Non-pigmented ciliary epithelial cell (primary cell): ENCODE measurements at places on chromosomes 3 and 15.

DNA sequence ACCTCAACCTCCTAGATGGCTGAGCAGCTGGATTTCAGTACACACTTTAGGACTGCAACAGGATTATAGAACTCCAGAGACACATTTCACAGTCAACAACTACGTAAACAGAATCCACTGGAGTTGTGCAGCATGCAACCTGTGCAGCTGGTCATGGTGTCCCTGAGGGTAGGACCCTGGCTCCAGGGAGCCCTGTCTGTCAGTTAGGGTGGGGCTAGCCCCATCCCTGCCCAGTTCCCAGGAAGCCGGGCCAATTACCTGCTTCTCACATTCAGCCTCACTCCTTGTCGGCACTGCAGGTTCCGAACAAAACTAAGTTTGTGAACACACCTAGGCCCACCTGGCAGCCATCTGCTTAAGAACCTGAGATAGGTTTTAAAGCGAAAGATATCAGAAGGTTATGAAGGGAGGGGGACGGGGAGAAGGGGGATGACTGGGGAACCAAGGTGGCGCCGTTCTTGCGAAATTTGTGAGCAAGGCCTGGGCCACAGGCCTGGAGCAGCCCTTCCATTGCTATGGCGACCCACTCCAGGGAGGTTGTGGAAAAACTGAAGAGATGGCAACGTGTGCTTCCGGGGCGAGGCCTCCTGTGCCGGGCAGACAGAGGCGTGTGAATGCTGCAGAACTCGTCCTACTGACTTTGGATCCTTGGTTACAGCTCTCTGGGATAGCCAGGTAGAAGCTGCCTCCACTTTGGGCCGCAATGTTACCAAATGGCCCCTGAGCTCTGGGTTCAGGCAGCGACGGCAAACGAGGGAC is 25.3 kb downstream of the ACSBG1 start:
- DNase-seq: no peak

DNA sequence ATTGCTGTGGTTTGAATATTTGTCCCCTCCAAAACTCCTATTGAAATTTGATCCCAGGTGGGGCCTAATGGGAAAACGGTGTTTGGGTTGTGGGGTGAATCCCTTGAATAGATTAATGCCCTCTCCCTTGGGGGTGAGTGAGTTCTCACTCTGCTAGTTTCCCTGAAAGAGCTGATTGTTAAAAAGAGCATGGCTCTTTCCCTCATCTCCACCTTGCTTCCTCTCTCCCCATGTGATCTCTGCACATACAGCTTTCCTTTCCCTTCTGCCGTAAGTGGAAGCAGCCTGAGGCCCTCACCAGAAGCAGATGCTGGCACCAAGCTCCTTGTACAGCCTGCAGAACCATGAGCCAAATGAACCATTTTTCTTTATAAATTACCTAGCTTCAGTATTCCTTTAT is 394.9 kb upstream of the WNT5A start:
- no peak for DNase-seq

DNA sequence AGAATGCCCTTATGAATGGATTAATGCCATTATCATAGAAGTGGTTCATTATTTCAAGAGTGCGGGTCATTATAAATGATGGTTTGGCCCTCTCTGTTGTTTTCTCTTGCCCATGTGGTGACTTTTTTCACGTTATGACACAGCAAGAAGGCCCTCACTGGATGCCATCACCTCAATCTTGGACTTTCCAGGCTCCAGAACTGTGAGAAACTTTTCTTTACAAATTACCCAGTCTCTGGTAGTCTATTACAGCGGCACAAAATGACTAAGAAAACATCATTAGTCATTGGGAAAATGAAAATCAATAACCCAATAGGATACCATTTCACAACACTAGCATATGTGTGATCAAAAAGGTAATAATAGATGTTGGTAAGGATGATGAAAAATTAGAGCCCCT is 119.0 kb upstream of the LPP start:
- DNase-seq: no peak

GRCh38 chr3:21919383-21919782 is 168.4 kb upstream of the ZNF385D start:
- no peak for DNase-seq

GRCh38 chr3:128410669-128411573 is 55.8 kb downstream of the DNAJB8 start:
- DNase-seq: no peak

- DNase-seq: no peak
These were observed 141.5 kb downstream of the USP13 start for GRCh38 chr3:179794355-179794754.

DNA sequence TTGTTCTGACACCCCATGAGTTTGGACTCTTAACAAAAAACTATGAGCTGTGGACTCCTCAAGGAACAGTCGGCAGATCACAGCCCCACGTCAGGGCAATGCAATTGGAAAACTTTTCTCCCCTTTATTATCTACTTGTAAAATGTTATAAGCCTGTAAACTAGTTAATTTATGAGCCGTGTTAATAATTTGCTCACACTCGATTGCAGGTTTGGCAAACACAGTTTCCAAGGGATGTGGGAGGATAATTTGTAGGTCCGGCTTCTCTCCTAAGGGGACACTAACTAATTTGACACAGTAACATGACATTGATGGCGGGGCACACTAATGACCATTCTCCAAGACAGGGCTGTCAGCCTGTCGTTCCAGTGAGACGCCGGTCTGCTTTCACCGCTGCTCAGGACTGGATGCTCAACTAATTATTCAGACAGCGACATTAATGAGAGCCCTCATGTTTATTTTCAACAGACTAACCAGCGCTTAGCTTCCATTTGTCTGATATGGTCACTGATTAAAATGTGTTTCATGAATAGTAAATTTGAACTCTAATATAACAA is 222.1 kb downstream of the FOXP1 start:
- no peak for DNase-seq

DNA sequence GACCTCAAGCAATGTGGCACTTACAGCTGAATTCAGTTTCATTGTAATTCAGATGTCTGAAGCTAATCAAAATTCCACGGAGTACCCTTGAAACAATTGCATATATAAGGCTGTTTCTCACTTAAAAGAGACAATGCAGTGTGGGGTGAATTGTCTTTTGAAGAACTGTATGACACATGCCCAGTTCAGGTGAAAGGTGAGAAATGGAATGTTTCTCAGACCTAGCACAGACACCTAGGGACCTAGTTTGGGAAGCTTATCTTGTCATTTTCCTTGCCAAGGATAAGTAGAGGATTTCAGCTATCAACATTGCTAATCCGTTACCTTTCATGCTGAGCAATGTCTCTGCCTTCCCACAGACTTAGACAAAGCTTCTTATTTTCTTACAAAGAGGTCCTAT is 36.3 kb downstream of the MBNL1 start:
- no peak for DNase-seq

DNA sequence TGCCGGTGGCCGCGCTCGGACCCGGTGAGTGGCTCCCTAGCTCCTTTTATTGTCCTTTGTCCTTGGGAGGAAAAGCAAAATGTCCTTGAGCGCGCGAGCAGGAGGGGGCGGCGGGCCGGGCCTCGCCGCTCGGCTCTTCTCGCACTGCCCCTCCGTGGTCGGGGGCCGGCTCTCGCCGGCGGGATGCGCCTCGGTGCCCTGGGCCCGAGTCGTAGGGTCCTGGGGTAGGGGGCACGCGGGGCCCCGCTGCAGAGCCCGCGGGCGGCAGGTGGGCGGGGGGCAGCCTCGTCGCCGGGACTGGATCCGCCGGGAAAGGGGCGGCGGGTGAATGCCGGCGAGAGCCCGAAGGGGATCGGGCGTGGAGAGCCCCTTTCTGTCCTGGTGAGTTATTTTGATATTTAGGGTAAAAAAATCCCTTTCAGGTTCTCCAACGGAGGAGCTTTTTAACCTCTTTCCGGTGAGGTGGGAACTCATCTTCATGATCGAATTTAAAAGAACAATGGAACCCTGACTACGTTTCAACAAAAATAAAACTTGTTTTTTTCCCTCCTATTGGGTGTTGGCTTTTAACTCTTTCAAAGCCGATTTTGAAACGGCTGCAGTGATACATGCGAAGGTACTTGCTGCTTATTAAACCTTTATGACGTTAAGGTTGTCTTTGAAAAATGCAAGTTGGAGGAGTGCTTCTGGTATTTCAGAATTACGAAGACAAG is 16.8 kb upstream of the CHD2 start:
- no peak for DNase-seq

DNA sequence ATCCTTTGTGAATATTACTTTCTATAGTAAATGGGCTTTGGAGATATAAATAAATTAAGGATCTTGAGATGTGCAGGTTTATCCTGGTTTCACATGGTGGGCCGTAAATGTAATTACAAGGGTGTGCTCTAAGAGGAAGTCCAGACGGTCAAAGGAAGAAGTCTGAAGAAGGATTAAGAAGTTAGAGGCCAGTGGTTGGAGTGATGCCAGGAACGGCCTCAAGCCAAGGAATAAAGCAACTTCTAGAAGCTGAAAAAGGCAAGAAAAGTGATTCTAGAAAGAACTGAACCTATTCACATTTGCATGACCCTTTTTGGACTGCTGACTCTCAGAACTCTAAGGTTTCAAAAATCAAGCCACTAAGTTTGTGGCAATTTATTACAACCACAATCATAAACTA is 981.3 kb upstream of the ALCAM start:
- DNase-seq: no peak

DNA sequence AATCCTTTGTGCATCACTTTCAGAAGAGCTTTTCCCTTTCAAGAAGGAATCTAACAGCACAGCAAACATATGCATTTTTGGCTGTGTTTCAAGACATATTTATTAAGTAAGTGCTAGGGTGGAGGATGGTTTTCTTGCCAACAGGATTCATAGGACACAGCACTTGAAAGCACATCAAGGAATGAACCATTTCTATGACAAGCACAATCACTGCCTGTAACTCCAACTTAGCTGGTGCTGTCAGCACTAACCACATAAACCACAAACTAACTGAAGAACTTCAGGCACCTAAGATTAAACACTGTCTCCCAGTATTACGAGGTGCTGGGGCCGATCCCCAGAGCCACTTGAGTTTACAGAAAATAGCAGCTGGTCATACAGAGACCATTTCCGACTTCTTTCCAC is 35.4 kb upstream of the SPRED1 start:
- DNase-seq: no peak

GRCh38 chr3:60277361-60277800 is 973.9 kb downstream of the FHIT start:
- DNase-seq: no peak

GRCh38 chr3:118938183-118938961 is 96.3 kb downstream of the IGSF11 start:
- no peak for DNase-seq

- no peak for DNase-seq
These were observed 1.7 kb downstream of the SEMA3G start for GRCh38 chr3:52443268-52443610.

GRCh38 chr3:10366651-10367101 is 45.8 kb upstream of the SEC13 start:
- peak; percentile 97 for DNase-seq

DNA sequence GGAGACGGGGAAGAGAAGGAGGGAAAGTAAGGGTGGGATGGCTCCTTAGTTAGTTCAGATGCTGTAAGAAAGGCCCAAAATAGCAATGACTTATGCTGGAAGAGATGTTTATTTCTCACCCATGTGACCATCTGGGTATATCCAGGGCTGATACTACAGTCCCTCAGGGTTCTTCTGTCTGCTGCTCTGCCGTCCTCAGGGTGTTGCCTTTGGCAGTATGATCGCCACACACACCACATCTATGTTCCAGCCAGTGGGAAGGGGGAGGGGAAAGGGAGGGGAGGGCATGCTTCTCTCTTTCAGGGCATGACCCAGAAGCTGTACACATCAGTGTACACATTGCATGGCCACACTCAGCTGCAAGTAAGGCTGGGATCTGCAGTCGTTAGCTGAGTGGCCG is 10.2 kb downstream of the CD276 start:
- no peak for DNase-seq

DNA sequence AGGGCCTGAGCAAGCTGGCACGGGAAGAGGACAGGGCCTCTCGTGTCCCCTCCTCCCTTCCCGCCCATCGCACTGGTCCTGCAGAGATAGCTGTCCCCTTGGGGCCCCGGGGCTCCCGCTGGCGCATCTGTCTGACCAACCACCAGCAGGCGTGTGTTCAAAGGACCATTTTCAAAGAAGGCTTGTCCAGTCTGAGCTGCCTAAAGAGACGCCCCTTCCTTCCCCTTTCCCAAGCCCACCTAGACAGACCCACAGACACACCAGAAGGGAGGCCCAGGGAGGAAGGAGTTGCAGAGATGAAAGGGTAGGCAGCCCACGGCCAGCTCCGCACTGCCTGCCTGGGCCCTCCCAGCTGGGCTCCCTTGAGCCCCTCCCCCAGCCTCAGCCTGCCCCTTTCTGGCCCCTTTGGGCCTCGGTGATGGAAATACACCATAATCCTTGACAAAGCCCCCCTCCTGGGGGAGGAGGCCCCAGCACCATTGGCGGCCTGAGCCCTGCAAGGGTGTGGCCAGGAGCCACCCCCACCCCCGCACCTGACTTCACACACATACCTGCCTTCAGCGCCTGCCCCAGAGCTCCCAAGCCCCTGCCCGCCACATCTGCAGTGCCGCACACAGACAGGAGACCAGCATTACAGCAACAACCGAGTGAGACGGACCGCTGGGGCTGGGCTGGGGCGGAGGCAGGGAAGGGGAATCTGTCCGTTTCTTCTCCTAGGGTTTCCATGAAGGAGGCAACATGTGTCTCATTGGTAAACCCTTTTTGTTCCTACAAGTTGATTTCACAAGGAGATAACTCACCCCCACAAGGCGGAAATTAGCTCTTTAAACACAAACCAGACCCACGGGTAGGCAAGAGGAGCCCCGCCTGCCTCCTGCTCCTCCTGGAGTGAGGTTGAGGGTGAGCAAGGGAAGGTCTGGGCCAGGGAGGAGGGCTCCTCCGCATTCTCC is at the start of gene STRA6:
Gene STRA6, minus strand, starts transcription at position 336 of the 950 bp plus-strand sequence. CDS start 520 bp downstream, outside the sequence.
- no peak for DNase-seq

DNA sequence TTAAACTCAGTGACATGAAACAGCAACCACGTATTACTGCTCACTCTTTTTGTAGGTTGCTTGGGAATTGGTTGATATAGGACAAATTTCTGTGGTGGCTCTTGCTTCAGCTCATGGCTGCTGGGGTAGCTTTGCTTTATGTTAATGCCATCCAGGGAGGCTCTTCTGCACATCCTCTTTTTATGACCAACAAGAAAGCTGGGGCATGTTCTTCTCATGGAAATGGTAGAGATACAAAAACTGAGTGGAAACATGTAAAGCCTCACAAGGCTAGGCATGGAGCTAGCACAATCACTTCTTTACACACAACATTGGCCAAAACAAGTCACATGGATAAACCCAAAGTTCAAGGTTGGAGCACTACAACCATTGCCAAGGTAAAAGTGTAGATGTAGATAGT is 176.8 kb downstream of the NECTIN3 start:
- no peak for DNase-seq

DNA sequence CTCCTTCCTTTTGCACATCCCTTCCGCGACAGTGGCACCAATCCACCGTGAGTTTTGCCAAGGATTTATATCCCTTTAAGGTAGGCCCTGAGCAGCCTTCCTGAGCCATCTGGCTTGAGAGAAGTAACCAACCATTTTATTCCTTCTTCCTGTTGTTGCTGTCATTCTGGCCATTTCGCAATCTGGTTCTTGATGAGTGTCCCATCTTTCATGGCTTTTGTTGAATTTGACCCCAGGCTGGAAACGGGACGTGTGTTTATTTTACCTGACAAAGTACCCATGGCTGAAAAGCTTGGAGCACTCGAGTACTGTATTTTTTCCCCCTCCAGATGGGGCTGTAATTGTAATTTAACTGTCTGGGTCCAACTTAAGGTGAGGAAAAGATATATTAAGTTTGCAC is 173.4 kb downstream of the WNT5A start:
- no peak for DNase-seq
